ENCODE measurements at places on chromosomes 7 and 10.

DNA sequence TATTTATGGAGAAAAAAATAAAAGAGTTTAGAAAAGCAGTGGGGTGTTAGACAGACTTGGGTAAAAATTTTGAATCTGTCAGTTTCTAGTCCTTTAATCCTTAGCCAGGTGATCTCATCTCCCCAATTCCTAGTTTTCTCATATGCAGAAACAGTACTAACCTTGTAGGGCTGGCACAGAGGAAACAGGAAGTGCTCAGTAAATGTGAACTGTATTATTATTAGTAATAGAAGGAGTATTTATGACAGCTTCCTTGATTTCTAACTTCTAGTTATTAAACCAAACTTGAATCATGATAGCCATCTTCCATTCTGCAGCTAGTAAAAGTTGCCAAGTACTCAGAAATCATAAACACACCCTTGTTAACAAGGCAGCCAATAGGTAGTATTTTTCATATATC lies 12.5 kb downstream of the TBX20 start:
- DNase-seq: no peak

DNA sequence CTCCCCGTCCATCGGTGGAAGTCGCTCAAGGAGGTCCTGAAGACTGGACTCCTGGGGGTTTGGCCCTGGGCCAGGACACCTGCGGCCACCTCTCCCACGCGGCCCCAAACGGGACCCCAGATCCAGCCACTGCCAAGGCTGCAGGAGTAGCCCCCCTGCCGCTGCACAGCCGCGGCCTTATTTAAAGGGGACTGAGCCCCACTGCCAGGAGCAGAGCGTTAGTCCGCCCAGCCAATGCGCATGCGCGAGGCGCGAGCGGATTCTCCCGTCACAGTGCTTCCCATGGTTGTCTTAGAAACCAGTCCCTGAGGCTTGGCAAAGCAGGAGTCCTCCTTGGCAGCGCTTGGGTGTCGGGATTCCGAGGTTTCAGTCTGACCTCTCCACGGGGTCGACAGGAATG lies 320.0 kb downstream of the ZNF716 start:
- no peak for DNase-seq

DNA sequence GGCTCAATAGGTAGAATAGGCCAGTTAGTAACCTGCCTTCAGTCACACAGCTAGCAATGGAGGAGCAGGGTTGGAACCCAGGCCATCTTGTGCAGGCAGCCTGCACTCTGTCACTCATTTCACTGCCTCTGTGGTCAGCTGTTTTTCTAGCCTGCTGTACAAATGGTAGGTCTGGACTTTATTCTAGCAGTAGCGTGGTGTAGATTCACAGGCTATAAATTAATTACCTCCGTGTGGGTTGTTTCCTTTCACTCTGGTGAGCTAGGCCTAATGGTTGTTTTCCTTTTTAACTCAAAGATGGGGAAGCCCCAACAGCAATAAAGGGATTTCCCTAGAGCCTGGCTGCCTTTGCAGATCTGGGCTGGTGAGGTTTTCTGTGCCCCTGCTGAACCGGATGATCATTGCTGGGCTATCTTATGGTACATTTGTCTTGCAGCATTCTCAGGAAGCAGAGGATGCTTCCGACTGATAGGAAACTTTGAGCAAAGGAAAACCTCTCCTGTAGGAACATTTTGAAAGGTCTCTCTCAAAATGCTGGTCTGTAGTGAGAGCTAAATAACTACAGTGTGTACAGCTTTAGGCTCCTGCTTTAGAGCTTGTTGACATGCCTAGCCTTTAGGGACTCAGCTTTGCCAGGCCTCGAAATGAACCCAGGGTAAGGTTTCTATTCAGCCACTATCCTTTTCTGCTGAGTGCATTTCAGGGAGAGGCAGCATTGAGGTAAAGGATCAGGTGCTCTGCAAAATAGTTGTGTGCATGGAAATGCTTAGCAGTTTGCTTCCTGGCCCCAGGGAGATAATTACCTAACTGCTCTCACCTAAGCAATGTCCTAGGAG lies 157.4 kb downstream of the ST7 start:
- DNase-seq: peak; percentile 23

- DNase-seq: no peak
These were observed 450.3 kb downstream of the GRID1 start for GRCh38 chr10:85916286-85916685.

GRCh38 chr7:73718438-73718881 lies 1.0 kb downstream of the STX1A start:
- no peak for DNase-seq

DNA sequence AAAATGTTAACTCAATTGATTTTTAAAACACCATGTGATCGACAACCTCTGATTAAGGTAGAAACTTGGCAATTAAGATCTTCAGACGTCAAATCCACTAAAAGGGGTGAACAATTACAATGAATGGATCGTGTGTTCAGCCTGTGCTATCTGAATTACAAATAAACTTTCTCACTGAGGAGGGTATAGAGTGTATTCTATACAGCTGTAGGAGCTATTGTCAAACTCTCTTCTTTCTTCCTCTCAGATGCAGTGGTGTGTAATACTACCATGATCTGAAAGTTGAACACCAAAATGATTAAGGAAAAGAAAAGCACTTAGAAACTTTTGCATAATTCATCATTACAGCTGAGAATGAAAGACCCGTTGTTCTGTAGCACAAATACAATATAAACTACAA lies 32.2 kb upstream of the MACC1 start:
- DNase-seq: no peak

DNA sequence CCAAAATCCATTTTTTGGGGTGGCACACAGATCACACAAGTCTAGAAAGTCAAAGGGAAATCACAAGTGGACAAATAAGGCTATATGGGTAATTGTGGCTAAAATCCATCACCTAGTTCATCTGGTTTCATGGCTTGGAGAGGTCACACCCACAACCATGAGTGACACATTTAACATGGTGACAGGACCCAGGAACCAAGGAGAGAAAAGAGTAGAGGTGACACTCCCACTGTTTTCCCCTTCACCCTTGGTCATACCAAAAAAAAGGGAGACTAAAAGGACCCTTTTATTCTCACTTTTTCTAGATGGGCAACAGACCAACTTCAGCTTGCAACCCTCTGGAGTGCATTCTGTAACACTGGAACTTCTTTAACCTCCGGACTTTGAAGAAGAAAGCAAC lies 46.2 kb upstream of the ZNF107 start:
- no peak for DNase-seq

- no peak for DNase-seq
These were observed 28.2 kb downstream of the NOD1 start for GRCh38 chr7:30450240-30450982.

DNA sequence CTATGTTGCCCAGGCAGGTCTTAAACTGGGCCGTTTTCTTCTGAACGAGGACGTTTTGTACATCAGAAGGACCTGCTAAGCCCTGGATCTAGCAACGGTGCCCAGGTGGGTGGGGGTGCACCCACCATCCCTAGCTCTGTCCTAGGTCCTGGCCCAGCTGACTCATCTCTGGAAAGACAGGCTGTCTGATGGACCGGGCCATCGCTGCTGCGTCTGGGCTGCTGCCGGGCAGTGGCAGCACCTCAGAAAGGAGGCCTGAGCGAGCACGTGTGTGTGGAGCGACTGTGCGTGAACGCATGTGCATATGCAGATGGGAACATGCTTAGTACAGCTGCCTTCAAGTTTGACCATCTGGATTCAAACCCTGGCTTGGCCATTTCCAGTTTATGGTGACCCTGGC lies 7.3 kb upstream of the ELFN1 start:
- DNase-seq: no peak

DNA sequence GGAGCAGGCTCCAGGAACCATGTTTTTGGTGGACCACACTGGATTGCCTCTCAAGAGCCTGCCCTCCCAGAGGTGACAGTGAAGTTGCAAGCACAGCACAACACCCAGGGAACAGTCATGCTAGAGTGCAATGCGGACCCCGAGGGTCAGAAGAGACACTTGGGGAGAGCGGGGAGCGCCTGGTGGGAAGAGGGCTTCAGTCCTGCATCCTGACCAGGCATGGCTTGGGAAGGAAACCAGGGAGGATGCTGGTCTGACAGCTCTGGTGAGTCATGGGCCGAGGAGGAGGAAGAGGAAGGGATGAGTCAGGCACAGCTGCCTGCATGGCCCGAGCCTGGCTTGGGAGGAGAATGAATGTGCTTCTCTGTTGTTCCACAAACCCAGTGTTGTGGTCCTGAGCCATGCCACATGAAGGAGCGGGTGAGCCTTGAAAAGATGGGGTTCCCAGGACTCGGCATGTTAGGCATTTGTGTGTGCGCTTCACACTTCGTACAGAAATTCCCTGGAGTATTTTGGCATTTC lies 29.5 kb upstream of the ANKRD2 start:
- peak; percentile 48 for DNase-seq
